ENCODE measurements at places on chromosomes 5 and 9. TPM values are rescaled to one million over a fixed set of nuclear protein-coding genes. Genes with fewer than 3 reads are reported as not detected.

DMGDH gene
- 2.9 TPM for total RNA-seq

DNA sequence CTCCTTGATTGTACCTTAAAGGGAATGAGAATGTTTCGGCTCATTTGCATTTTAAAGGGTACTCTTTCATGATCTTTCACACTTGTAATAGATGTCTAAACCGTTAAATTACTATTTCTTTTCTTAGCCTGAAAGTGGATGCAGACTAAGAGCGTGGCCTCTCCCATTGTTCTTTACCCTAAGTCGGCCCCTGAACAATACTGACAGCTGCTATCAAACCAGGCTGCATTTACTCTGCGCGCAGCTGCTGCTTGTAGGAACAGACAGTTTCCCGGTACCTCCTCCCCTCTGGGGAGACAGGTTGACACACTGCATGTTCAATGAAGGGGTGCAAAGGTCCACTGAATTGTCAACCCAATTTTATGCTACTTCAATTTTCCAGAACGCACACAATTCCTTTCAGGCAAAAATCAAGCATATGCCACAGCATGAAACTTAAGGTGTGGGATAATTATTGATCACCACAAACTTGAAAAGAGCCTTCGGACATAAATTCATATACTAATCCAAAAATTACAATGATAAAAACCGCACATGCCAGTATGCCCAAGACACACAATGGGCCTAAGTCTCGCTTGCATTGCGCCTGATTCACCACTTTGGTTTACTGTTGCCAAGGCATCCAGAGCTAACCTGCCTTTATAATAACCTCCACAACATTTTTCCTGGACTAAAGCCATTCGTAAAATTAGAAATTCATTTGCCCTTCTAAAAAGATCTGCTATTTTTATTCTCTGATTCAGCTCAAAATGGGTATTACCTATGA is 39.7 kb downstream of the TLE1 start:
- no peak for DNase-seq

DNA sequence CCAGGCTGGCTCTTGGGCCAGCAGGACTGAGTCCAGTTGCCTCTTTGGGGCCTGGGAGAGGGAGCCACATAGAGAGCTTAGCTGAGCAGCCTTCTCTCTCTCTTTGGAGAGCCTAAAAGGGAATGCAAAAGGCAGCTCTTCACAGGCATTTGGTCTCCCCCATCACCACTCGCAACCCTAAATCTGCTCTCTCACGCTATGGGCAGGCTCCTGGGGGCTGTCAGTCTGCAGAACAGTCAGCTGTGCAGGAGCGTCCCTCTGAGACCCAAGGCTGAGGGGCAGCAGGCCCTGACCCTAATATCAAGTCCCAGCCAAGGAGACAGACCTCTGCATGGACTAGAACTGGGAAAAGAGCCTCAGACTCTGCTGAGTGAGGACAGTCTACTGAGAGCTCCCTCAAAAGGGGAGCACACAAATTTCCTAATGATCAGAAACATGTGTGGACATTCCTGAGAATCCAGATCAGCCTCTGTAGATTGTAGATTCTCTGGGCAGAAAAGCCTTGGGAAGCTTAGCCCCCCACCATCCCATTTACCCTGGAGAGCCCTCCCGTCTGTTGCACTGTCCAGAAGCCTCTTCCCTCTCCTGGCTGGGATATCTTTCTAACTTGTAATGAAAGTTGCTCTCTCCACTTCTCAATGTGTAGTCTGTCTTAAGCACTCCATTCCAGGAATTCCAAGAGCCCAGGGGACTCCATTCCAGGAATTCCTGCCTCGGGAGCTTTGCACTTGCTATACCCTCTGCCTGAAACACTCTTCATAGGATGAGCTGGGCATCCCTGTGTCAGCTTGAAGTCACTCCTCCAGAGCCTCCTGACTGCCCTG is 79.4 kb downstream of the FAM114A2 start:
- DNase-seq: no peak

DNA sequence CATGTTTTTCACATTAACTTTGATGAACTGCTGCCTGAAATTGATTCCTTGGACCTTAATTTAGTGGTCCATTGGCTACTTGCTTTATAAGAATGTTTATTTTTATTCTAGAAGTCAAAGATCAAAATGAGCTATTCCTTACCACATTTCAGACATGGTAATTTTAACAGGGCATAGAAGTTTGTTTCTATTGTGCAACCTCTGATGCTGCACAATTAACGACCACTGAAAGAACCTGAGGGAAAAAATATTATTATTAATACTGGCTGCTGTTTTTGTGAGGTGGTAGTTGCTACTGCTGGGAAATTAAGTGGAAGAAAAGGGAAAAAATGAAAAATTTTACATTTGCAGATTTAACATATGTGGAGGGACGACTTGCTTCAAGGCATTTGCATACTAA is 37.9 kb upstream of the RAB3C start:
- no peak for DNase-seq

GRCh38 chr9:121622387-121623203 is 28.8 kb upstream of the DAB2IP start:
- no peak for DNase-seq

GRCh38 chr5:181005791-181006190 is 17.1 kb downstream of the BTNL3 start:
- no peak for DNase-seq

- no peak for DNase-seq
Observed at GRCh38 chr5:21831145-21831787, 1021.9 kb downstream of the CDH12 start.

Data from kidney epithelial cell (primary cell).